ENCODE measurements at places on chromosomes 6 and 20. TPM values are rescaled to one million over a fixed set of nuclear protein-coding genes. Genes with fewer than 3 reads are reported as not detected.

- no peak for DNase-seq
- H3K27ac ChIP-seq = no peak overlapping the region
- H3K4me1 ChIP-seq = peaks cover 10% of the 10 kb centered on the region
- H3K36me3 ChIP-seq = peaks cover 42% of the 10 kb centered on the region
These were observed 261.1 kb downstream of the PRL start for GRCh38 chr6:22035690-22036089.

GRCh38 chr6:130694606-130695005, 132.6 kb upstream of the SMLR1 start:
- no peak overlapping the region for H3K4me3 ChIP-seq
- no peaks in the 10 kb centered on the region for H3K36me3 ChIP-seq
- no peak for DNase-seq
- no peaks in the 10 kb centered on the region for H3K4me1 ChIP-seq
- no peaks in the 10 kb centered on the region for H3K27me3 ChIP-seq
- no peak overlapping the region for H3K27ac ChIP-seq

- no peak for DNase-seq
- no peaks in the 10 kb centered on the region for H3K4me1 ChIP-seq
- H3K4me3 ChIP-seq = no peak overlapping the region
These were observed 720.4 kb upstream of the CHD6 start for GRCh38 chr20:42338294-42339201.

DNA sequence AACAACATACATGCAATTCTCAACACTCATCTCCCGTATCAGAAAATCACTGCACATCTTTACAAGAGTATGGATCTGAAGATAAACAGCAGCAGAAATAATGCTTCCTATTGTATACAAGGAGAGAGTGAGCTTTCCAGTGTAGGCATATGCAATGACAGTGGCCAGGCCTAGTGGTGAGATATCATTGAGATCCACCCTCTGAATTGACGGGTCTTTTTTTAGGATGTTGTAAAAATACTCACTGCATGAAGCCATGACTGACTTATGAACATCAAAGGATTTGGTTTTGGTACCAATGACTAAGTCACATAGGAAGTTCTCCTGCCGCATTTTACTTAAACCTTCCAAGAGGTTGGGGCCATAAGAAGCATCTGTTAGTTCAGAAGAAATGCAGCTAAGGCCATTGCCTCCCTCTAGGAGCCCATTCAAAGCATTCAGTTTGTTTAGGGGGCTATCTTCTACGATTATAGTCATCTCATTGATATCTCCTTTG, 10.8 kb downstream of the KLHL31 start:
- DNase-seq = no peak
- peaks cover 7% of the 10 kb centered on the region for H3K27me3 ChIP-seq
- no peak overlapping the region for H3K4me3 ChIP-seq
- H3K4me1 ChIP-seq = no peaks in the 10 kb centered on the region

GRCh38 chr6:14313248-14313647, 195.7 kb downstream of the CD83 start:
- H3K4me3 ChIP-seq = no peak overlapping the region
- peaks cover 3% of the 10 kb centered on the region for H3K4me1 ChIP-seq
- no peaks in the 10 kb centered on the region for H3K27me3 ChIP-seq
- H3K27ac ChIP-seq = no peak overlapping the region
- H3K36me3 ChIP-seq = no peaks in the 10 kb centered on the region
- DNase-seq = no peak

DNA sequence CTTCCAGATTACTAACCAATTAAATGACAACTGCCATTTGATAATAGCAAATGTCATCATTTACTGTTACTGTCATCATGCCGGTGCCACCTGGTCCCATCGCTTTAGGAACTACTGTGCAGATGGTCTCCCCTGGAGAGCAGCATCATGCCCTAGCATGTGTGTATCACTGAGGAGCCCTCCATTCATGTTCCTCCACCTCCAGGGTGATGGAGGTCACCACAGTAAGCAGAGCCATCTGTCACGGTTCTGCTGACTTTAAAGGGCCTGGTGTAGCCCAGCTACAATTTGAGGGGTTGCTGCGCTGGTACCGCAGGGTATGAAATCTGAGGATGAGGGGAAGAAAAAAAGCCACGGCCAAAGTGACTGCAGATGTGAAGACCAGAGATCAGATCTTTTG, 118.8 kb upstream of the KCNK16 start:
- no peaks in the 10 kb centered on the region for H3K4me1 ChIP-seq
- H3K4me3 ChIP-seq = no peak overlapping the region
- no peaks in the 10 kb centered on the region for H3K36me3 ChIP-seq
- H3K27ac ChIP-seq = no peak overlapping the region

DNA sequence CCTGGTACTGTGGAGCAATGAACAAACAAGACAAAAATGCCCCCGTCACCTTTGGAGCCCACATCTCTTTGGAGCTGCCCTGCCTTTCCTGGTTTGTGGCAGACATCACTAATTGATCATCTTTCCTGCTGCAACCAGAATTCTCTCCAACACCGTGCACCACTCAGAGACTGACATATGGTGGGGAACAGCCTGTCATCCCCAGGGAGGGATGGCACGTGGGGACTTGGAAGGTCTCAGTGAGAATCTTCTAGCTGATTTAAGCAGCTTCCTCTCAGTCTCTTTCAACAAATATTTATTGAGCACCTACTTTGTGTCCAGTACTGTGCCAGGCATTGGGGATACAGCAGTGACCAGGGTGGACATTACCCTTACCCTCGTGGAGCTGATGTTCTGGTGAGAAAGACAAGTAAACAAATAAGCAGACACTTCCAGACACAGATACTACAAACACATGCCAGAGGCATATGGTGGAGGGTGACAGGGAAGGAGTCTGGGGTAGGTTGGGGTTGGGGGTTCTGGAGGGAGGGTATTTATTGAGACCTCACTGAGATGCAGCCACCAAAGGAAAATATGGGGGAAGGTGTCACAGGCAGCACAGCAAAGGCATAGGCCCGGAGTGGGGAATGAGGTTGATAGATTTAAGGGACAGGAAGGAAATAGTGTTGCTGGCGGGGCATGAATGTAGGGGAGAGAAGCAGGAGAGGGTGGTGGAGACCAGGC, 82.3 kb downstream of the CEBPB start:
- DNase-seq = no peak
- no peak overlapping the region for H3K27ac ChIP-seq
- no peaks in the 10 kb centered on the region for H3K27me3 ChIP-seq
- no peaks in the 10 kb centered on the region for H3K4me1 ChIP-seq
- H3K4me3 ChIP-seq = no peak overlapping the region

- no peak for DNase-seq
- no peak overlapping the region for H3K27ac ChIP-seq
- no peak overlapping the region for H3K4me3 ChIP-seq
- H3K27me3 ChIP-seq = no peaks in the 10 kb centered on the region
- H3K36me3 ChIP-seq = peaks cover 9% of the 10 kb centered on the region
These were observed 42.6 kb downstream of the DSE start for GRCh38 chr6:116413357-116413756.

DNA sequence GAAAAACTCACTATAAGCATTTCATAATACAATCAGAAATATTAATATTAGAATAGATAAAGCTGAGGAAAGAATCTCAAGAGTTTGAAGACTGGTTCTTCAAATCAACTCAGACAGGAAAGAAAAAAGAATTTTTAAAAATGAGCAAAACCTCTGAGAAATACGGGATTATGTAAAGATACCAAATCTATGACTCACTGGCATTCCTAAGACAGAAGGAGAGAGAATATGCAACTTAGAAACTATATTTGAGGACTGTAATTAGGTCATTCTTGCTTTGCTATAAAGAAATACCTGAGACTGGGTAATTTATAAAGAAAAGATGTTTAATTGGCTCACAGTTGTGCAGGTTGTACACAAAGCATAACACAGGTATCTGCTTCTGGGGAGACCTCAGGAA, 665.1 kb downstream of the RNF144B start:
- DNase-seq = no peak
- no peaks in the 10 kb centered on the region for H3K4me1 ChIP-seq
- no peaks in the 10 kb centered on the region for H3K27me3 ChIP-seq
- no peak overlapping the region for H3K4me3 ChIP-seq
- H3K36me3 ChIP-seq = peaks cover 10% of the 10 kb centered on the region

DNA sequence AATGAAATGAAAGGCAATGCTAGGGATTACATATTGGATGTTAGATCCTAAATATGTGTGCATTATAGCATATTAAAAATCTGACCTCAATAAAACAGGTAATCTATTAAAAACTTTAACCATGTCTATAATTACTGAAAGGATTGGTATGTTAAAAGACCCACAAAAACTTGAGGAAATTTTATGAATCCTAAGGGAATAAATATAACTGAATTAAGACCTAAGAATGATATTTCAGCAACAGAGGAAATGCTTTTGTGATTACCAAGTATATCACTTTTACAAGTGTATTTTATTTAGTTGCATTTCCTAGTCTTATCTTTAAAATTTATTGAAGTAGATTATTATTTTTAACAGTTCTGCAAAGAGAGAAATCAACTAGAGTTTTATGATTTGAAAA, 571.5 kb downstream of the HDGFL1 start:
- no peak overlapping the region for H3K4me3 ChIP-seq
- H3K36me3 ChIP-seq = no peaks in the 10 kb centered on the region
- H3K27me3 ChIP-seq = no peaks in the 10 kb centered on the region
- no peak for DNase-seq
- no peaks in the 10 kb centered on the region for H3K4me1 ChIP-seq

DNA sequence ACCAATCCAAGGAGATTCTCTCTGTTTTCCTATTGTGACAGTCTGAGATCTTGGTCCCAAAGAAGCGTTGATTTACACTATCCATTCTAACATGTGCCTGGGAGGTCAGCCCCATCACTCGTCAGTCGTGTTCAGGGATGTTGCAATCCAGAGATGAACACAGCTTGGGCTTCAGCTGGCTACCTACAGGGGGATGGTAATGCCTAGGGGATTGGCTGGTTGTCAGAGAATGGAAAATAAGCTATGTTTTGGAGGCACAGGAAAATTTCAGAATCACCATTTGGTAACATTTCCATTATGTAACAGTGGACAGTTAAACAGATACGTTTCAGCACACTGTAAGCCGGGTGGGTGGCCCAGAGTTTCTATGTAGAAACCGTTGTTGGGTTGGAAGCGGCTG, 147.1 kb upstream of the RALGAPA2 start:
- no peak overlapping the region for H3K4me3 ChIP-seq
- H3K36me3 ChIP-seq = no peaks in the 10 kb centered on the region
- no peak for DNase-seq
- H3K27ac ChIP-seq = no peak overlapping the region
- H3K27me3 ChIP-seq = no peaks in the 10 kb centered on the region

GRCh38 chr20:54025251-54025771, 45.1 kb downstream of the BCAS1 start:
- no peak overlapping the region for H3K4me3 ChIP-seq
- no peak overlapping the region for H3K27ac ChIP-seq
- no peak for DNase-seq
- H3K4me1 ChIP-seq = no peaks in the 10 kb centered on the region
- H3K36me3 ChIP-seq = no peaks in the 10 kb centered on the region

GRCh38 chr6:118761645-118762044, 110.3 kb upstream of the CEP85L start:
- DNase-seq = peak; percentile 1
- no peak overlapping the region for H3K27ac ChIP-seq
- no peaks in the 10 kb centered on the region for H3K27me3 ChIP-seq
- no peaks in the 10 kb centered on the region for H3K4me1 ChIP-seq
- H3K36me3 ChIP-seq = no peaks in the 10 kb centered on the region
- H3K4me3 ChIP-seq = no peak overlapping the region

- H3K27ac ChIP-seq = no peak overlapping the region
- no peaks in the 10 kb centered on the region for H3K4me1 ChIP-seq
- peaks cover 8% of the 10 kb centered on the region for H3K36me3 ChIP-seq
- DNase-seq = no peak
These were observed 1.0 kb downstream of the NAPB start for GRCh38 chr20:23419995-23420901.

GRCh38 chr6:99521633-99522151, 6.5 kb upstream of the USP45 start:
- H3K4me1 ChIP-seq = no peaks in the 10 kb centered on the region
- H3K4me3 ChIP-seq = peak overlapping the region; percentile 96
- H3K27me3 ChIP-seq = no peaks in the 10 kb centered on the region
- DNase-seq = peak; percentile 41
- H3K27ac ChIP-seq = peak overlapping the region; percentile 59

DNA sequence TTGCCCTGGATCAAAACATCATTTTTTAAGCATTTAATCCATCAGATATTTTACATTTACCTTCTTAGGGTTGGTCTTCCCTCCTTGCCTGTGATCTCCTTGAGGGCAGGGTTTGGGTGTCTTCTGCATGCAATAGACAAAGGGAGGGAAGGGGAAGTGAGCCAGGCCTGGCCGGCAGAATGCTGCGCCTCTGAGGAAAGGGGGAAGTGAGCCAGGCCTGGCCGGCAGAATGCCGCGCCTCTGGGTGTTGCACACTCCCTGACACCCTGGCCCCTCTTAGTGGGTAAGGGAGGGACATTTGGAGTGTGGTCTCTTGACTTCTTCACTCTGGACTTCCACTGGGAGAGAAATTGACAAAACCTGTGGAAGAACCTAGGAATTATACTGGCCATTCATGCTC, 12.4 kb downstream of the PSMF1 start:
- H3K36me3 ChIP-seq = peaks cover 79% of the 10 kb centered on the region
- H3K4me3 ChIP-seq = no peak overlapping the region
- no peaks in the 10 kb centered on the region for H3K27me3 ChIP-seq
- H3K4me1 ChIP-seq = no peaks in the 10 kb centered on the region
- DNase-seq = no peak

DNA sequence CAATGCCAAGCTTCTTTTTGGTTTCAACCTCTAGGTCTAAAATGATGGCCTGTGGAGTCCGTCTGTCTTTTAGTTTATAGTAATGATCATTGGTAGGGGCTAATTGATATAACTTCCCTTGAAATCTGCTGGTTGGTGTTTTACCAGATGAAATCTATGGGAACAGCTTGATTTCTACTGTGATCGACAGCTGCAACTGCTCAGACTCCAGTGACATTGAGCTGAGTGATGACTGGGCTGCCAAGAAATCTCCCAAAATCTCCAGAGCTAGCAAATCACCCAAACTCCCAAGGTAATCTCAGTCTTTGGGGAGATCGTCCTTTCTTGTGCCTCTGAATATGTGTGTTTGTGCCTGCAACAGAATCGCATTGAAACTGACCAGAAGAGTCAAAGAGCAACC, 70.5 kb upstream of the TMEM181 start:
- no peak overlapping the region for H3K4me3 ChIP-seq
- H3K4me1 ChIP-seq = no peaks in the 10 kb centered on the region
- DNase-seq = no peak

DNA sequence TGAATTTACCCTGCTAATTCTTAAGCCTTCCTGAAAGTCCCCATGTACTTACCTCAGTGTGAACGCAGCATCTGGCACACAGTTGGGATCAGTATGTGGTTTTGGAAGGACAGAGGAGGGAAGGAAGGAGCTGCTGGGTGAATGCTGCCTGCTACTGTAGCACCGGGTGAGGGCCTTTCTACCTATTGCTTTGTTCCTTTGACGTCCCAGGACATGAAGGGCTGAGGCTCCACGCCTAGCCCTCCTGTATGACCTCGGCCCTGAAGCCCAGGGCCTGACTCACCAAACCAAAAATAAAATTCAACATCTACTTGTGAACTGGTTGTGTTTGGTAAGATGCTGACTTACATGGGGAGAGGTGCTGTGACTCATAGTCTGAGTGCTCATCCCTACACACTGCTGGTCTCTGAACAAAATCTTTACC, 51.1 kb downstream of the ARID1B start:
- no peak overlapping the region for H3K27ac ChIP-seq
- no peak for DNase-seq
- H3K36me3 ChIP-seq = no peaks in the 10 kb centered on the region
- H3K4me1 ChIP-seq = peaks cover 2% of the 10 kb centered on the region
- no peaks in the 10 kb centered on the region for H3K27me3 ChIP-seq

The LY86 gene
- total RNA-seq = not detected

The LHFPL5 gene
- total RNA-seq = not detected

The C6orf132 gene
- total RNA-seq = 45.1 TPM

The CAGE1 gene
- total RNA-seq = 0.28 TPM

The HUS1B gene
- 0.96 TPM for total RNA-seq

The SLC35F1 gene
- 4.0 TPM for total RNA-seq
